Motor neuron (in vitro differentiated cells): ENCODE measurements at places on chromosomes 12 and 14. TPM values are rescaled to one million over a fixed set of nuclear protein-coding genes. Genes with fewer than 3 reads are reported as not detected.

CARMIL3 gene
- total RNA-seq: 3.6 and 3.7 TPM in 2 replicates

SMOC1 gene
- 0.29 and 0.33 TPM in 2 replicates for total RNA-seq

NXPH4 gene
- 11.3 and 12.4 TPM in 2 replicates for total RNA-seq

ACSM4 gene
- not detected in 2 replicates for total RNA-seq

- ATAC-seq: peak; percentile 76
These were observed 522 bp downstream of the R3HDM2 start for GRCh38 chr12:57430112-57430930.

GRCh38 chr14:52076334-52076733, 7.5 kb upstream of the NID2 start:
- ATAC-seq: no peak

GRCh38 chr12:75641031-75641780, 129.8 kb upstream of the KRR1 start:
- peak; percentile 53 for ATAC-seq

- ATAC-seq: no peak
These were observed 248.6 kb downstream of the BCL11B start for GRCh38 chr14:99023371-99023770.

DNA sequence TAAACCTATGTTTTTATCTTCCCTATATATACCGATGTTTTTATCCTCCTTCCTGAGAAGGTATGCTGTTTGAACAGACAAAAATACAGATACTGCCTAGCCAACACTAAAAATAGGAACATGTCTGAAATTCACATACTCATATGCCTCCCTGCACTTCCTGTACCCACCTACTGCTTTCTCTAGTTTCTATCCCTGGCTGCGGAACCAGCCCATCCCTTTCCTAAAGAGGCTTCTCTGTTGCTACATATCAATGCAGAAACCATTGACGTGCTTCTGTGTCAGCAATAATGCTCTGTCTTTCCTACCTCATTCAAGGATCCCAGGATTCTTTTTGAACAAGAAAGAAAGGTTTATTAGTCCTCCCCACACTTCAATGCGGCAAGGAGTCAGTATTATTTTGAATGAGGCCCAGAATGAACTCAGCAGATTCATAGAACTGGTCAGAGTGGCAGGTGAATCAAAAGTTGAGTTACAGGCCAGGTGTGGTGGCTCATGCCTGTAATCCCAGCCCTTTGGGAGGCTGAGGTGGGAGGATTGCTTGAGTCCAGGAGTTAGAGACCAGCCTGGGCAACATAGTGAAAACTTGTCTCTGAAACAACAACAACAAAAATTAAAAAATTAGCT, 67.8 kb upstream of the NAP1L1 start:
- no peak for ATAC-seq

DNA sequence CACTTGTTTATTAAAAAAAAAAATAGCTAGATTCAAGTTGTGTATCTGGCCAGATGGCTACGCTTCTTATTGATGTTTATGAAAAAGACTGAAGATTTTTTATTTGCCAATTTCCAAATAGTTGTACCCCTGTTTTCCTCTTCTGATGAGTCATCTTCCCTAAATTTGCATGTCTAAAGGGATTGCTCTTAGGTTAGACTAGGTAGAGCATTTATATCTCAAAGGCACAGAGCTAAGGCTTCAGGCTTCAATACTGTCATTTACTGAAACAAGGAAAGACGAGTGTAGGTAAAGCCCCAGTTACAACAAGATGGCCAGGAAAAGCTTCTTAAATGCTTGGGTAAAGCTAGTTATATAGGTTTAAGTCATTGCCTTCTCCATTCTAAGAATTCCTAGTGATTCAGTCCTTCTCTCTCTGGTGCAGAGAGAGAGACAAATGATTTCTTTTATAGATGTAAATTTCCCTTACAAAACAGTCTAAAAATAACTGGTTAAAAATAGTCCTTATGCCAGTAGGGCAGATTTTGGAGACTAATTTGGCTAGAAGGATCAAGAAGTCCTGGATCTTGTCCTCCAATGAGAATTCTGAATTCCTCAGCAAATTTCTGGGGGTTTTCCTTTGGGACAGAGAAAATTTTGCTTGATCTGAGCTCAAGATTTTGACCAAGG, 26.1 kb downstream of the LEMD3 start:
- no peak for ATAC-seq
